ENCODE measurements at places on chromosomes 2 and 18.
A peak's percentile ranks its signal among the peaks of the same experiment; 100 is the strongest.

DNA sequence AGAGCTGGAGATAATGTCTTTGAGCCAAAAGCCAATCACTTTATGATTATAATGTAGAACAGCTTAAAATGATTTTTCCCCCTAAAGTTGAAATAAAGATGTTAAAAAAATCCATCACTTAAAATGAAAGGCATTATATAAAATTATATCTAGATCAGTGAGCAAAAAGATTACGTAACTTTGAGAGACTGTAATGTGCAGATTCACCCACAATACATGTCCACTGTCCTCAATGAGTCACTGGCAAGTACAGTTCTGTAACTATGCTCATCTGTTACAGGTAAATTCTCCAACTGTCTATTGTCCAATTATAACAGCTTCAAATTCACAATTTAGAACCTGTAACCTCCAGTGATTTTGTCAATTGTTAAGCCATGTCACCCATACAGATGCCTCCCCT, 19.0 kb downstream of the FAM161A start:
- no peak for DNase-seq

DNA sequence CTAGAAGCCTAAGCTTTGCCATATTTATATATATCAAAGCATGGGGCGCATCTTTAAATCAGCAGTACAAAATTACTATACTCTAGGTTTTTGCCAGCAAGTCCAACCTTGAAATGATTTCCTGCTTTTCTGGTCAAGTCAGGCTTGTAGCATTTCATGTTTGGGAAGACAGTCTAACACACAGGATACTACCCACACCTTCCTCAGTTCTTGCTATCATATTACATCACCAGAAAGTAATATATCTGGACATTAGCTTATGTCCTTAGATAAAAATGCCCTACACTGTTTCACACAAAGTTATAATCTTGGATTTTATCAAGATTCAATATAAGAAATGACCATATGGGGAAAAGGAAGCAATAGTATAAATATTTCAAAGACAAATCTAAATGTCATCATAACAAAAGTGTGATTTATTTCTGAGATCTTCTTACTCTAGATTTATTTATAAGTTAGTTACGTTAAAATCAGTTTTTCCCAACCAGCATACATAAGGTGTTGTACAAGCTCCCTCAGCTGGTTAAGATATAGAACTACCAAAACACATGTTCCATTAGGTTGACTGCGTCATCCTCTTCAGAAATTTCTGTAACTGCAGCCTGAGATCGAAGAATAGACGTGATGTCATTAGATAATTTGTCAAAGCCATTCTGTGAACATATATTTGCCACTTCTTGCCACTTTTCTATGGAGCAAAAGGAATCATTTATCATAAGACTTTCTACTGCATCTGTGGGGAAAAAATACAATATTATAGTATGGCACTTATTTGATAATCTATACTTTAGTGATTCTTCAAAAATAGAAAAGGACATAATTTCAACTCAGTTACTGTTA, 56.6 kb downstream of the CLHC1 start:
- DNase-seq: peak; percentile 25

GRCh38 chr2:239496700-239497099, 95.9 kb upstream of the HDAC4 start:
- DNase-seq: no peak

DNA sequence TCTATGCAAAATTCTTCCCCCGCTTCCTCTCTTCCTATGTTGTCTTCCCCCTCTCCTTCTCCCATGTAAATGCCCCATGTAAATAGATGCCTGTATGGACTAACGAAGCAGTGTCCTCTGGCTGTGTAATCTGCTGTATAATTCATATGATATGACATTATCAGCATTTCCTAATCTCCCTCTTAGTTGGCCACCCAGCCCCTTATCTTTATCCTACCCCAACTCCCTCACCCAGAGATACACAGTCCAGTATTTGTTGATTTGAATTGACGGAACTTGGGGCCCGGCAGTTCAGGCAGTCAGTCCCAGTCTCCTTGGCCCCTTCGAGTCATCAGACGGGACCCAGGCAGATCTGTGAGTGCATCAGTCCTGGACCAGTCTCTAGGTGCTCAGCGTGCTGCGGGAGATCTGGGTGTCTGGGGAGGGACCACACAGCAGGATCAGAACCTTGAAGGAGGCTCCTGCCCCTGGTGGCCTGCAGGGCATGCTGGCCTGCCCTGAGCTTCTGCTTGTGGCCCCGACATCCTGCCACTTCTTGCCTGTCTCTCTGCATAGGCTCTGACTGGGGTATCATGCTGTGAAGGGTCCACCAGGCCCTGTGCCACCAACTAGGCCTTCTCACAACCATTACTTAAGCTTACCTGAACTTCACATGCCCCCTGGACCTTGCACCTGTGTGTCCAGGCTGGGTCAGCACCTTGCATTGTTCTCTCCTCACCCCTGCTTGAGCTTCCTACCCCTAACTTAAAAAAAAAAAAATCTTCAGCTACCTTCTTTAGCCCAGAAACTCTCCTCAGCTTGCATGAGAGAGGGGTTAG, 88.1 kb upstream of the ATL2 start:
- no peak for DNase-seq

GRCh38 chr2:197274349-197274748, 36.2 kb downstream of the ANKRD44 start:
- DNase-seq: no peak

- DNase-seq: no peak
Measured at GRCh38 chr2:219522111-219523030, 8.1 kb downstream of the ASIC4 start.

GRCh38 chr18:37565977-37566478, 430 bp upstream of the CELF4 start:
- no peak for DNase-seq

DNA sequence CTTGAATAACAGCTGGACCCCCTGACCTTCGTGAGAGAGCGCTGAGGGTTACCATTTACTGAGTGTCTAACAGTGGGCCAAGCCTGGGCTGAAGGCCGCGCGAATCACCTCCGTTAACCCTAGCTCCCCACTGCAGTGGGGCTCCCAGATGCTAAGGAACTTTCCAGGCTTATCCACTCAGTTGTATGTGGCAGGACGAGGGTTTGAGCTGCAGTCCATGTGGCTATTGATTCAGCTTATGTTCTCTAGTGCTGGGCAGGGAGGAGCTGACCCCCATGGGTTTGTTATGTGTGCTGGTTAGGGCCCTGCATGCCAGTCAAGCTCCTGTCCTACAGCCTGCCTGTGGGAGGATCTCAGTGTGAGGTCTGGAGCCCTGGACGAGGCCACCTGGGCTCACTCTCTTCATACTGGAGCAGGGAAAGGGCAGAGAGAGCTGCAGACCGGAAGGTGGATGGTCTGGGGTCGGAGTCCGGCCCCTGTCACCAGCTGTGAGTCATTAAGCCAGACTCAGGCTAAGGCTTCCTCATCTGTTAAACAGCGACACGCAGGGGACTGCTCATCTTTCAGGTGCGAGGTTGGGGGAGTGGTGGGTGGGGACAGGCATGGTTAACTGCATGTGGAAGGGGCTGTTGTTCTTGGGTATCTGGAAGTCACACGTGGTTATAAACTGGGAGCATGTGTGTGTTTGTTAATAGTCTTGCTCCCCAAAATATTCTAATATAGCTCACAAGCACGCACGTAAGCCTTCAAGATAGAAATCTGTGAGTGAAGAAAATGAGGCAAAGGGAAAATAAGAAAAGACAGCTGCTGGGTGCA, 6.6 kb downstream of the PSD4 start:
- no peak for DNase-seq

- DNase-seq: no peak
Measured at GRCh38 chr2:136248242-136248641, 130.3 kb upstream of the CXCR4 start.

DNA sequence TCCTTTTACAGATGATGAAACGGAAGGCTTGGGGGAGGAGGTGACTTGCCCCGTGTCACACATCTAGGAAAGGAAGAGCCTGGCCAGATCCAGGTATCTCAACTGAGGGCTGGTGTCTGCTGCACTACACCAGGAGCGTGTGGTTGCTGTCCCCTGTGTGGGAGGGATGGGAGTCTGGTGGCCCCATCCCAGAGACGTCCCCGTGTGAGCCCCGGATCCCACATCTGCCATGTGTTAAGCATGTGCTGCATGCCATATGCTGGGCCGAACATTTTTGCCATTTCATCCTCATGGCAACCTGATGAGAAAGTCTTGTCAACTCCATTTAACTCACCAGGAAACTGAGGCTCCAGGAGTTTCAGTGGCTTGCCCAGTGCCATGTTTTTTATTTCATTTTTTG, 4.2 kb downstream of the GAREM2 start:
- no peak for DNase-seq

DNA sequence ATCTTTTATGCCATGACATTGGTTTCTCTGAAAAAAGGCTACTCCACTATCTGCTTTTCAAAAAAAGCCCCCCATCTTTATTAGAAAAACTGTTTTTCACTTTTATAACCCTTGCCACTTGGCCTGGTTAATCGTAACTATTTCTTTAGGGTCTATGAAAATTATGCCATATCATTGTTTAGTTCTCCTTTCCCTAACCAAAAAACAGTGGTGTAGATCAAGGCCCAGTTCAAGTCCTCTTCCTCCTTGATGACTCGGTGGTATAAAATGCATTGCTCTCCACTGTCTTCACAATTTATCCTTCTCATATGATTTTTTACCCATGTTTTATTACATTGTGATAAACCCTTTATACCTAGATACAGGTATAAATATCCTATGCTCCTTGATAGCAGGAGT, 205.5 kb downstream of the ZNF521 start:
- DNase-seq: no peak

DNA sequence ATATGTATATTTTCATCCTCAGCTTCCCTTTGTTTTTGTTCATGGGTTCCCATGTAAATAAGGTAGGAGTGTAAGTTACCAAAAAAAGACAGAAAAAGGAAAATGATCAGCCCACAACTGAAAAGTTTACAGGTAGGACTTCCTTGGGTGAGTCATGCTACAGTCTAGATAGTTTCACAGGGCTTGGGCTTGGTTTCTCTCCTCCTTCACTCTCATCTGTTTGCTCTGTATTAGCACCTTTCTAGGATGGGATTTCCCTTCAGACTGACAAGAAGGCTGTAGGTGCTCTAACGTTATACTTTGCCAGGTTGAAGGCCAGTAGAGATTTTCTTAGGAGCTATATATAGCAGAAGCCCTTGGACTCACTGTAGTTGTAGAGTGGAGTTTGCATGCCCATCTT, 57.9 kb downstream of the FAM171B start:
- no peak for DNase-seq

- no peak for DNase-seq
Measured at GRCh38 chr2:9244985-9245544, 38.5 kb downstream of the ASAP2 start.

- DNase-seq: no peak
Measured at GRCh38 chr2:62803961-62804360, 98.4 kb downstream of the EHBP1 start.

DNA sequence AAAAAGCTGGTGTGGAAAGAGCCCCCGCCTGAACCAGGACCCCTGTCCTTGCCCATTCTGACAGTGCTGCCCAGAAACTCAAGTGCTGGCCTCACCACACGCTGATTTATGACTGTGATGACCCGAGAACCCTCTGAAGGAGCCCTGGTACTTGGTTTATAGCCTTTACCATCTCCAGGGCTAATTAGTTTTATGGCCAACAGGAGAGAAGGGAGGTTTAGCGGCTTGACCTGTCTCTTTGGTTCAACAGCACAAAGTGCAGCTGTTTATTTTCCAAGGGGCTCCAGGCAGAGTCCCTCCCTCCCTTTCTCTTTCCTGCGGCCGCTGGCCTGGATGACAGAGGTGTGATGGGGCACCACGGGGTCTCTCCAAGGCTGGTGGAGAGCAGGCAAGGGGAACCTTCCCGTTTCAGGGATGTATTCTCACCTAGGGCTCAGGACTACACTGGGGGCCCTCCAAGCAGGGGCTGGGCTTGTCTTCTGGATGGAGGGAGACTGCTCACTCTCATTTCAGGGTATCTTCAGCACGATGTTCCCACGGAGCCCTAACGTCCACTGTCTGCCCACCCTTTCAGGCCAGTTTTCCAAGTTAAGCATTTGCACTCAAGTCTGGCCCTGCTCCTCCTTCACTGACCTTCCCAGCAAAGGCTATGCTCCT, 174.2 kb upstream of the GLI2 start:
- DNase-seq: no peak

DNA sequence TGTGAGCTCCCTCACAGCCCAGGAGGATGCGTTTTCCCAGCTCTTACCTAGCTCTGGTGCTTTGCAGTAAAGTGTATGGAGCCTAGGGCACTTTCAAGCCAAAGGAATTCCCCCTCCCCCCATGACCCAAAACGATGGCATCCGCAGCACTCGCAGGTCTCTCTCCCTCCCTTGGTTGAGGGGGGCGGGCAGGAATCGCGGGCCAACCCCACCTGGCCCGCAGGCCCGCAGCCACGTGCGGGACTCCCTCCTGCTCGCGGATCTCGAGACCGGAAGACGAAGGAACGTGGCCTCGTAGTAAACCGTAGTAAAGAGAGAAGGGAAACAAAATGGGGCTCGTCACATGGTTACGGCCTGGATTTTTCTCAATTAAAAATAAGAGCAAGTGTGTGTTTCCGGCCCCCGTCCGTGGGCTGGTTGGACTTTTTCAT, 8.5 kb downstream of the IRS1 start:
- peak; percentile 71 for DNase-seq

DNA sequence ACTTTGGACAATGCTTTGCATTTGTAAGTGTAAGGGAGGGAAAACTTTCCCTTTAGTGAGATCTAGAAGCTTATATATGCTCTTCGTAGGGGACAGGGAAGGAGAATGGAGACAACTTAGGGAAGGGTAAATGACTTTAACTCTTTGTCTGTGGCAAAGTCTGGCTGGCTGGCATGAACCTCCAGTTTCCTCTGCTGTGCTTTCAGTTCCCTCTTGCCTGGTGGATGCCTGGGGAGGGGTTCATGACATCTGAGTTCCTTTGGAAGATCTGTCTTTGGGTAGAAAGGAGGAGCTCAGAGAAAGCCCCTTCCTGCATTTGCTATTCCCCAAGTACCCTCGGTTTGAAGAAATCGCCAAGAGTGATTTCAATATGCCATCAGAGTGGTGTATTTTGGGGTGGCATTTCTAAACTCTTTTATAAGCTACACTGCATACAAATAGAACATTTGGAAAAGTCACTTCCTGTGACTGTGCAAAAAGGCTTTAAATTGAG, 143.6 kb downstream of the VAPA start:
- no peak for DNase-seq

GRCh38 chr2:136051001-136051724, 65.7 kb upstream of the DARS1 start:
- DNase-seq: no peak

DNA sequence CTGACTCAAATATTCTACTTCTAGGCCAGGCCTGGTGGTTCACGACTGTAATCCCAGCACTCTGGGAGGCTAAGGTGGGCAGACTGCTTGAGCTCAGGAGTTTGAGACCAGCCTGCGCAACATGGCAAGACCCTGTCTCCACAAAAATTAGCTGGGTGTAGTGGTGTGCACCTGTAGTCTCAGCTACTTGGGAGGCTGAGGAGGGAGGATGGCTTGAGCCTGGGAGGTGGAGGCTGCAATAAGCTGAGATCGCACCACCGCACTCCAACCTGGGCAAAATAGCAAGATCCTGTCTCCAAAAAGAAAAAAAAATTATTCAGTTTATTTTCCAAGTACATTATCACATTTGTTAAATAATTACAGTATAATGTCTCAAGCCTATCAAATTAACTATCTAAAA, 7.3 kb downstream of the PPP3R1 start:
- DNase-seq: no peak

GRCh38 chr2:96970910-96971309, 15.5 kb downstream of the FAM178B start:
- no peak for DNase-seq

- no peak for DNase-seq
Measured at GRCh38 chr18:42025491-42025890, 70.5 kb downstream of the PIK3C3 start.

Data from naive thymus-derived CD8-positive, alpha-beta T cell (primary cell).